ENCODE measurements at places on chromosomes 4 and X.

GRCh38 chr4:172207258-172207657, 394.1 kb downstream of the GALNTL6 start:
- DNase-seq, result no peak

- DNase-seq, result peak; percentile 84
These were observed at the start of gene PAQR3 for GRCh38 chr4:78938868-78939666. TSS of gene PAQR3 (minus strand) at chr4:78939438. CDS start at chr4:78939224, 214 bp downstream.

DNA sequence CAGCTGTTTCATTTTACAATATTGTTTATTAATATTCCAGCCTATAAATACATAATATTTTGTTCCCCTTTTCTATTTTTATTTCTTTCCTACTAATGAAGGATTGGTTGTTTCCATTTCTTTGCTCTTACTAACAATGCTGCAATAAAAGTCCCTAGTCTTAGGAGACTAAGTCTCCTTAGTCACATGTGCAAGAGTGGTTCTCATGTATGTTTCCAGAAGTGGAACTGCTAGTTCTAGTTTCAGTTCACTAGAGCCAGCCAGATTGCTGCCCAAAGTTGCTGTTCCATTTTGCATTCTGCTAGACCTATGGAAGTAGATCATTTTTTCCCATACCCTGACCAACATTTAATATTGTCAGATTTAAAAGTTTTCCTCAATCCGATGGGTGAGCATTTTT, 44.3 kb downstream of the CNGA1 start:
- DNase-seq, result no peak

DNA sequence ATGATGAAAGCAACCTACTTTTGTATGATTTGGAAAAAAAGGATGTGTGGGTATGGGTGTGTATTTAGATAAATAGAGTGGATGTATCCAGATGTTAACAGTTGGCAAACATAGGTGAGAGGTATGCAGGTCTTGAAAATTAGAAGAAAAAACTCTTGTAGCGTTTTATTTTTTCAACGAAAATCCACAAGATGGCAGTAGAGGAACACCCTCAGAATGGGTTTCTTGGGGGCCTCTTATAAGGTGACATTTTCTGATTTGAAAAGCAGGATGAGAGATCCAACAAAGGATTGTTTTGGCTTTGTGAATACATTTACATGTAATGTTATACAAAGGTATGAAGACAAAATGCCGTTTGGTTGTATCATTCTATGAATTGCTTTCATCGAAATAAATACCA, 68.3 kb downstream of the FMR1NB start:
- no peak for DNase-seq

- peak; percentile 13 for DNase-seq
These were observed 4.0 kb upstream of the PCDH7 start for GRCh38 chr4:30716158-30716557.

DNA sequence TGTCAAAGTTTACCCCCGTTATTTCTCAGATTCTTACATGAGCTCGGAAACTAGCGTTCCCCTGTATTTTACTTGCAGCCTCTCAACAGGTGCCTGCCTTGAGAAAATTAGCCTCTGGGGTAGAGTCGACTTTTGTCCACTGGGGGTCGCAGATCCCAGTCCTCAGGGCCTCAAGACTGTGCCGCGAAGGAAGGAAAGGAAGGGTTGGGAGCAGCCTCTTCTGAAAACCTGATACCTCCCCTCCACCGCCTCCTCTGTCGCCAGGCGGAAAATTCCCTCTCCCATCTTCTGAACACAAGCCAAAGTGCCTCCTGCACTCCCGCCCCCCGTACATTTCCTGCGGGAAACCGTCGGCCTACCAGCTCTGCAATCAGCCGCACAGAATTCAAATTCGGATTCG, 44.4 kb upstream of the TMSB15B start:
- peak; percentile 58 for DNase-seq

- DNase-seq, result no peak
These were observed 353.3 kb downstream of the OPHN1 start for GRCh38 chrX:68079961-68080360.

- no peak for DNase-seq
These were observed 1.0 kb upstream of the GRPEL1 start for GRCh38 chr4:7068883-7069282.

DNA sequence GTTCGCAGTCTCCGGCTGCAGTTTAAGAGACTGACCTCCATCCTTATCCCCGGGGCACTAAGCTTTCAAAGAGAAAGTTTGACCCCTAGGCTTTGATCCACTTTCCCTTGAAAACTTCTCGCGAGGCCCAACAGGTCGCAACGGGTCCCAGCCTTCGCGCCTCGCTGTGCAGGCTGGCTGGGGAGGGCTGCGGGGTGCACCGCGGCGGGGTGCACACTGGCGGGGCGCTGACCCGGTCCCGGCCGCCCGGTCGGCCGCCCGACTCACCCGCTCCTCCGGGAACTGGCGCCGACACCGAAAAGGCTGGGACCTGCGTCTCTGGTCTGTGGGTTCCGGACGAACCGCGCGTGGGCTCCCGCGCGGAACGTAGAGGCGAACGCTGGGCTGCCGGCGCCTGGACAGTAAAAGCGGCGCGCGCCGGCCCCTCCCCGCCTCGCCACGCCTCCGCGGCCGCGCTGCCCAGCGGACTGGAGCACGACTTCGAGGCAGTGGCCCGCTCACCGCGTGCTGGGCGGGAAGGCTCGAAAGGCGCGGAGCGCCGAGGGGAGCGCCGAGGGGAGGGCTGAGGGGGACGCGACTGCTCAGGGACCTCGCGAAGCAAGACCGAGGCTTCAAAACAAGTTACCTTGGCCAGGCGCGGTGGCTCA, at the start of gene TAF7L:
TSS of gene TAF7L (minus strand) at position 378 of the 647 bp plus-strand sequence. CDS start 3,791 bp downstream, outside the sequence.
- DNase-seq, result no peak

DNA sequence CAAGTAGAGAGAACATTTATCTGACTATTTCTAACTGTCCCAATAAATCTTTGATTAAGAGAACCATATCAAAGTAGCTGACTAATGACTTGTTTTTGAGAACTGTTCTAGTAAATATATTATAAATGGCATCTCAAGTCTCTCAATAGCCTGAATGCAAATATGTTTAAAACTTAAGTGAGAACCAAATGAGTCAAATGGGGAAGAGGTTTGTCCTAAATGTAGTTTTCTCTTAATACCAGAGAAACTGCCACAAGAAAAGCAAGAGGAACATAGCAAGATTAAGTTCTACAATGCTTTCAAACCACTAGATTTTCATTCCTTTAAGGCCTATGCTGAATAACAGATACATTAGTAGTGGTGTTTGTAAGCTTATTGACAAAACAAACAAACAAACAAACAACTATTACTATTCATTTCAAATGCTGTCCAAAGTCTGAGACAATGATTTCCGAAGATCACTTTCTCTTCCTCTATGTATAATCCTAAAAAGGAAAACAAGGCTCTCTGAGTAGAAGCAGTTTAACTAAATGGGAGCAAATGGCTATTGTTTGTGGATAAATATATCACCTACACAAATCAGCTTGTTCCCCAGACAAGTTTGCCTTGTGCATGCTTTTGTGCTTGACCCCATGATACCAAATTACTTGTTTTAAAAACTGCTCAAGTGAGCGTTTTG, 408.4 kb upstream of the EMCN start:
- no peak for DNase-seq

DNA sequence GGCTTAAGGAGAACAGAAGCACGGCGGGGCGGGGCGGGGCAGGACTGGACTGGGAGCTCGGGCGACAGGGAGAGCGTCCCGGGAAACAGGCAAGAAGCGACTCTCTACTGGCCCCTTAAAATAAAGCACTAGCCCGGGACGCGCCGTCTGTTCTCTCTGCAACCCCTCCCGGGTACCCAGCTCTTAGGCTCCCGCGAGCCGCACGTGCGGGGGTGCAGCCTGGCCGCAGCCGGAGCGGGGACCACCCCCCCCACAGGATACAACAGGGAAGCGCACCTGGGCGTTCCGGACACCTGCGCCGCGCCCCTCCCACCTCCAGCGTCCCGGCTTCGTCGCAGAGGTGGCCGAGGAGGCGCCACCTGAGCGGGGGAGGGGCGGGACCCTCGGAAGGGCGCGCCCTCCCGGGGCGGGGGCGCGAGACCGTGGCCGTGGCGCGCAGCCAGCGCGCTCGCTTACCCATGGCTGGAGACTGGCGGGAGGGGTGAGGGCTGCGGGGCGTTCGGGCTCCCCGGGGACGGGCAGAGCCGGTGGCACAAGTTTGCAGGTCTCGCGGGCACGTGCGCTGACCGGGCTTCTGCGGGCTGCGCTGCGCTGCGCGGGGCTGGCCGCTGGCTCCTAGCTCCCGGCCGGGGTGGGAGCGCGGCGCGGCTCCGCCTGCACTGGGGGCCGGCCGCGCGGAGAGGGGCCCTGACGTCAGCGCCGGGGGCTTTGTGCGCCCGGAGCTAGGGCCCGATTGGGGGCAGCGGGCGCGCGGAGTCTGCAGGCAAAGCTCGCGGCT, 91.5 kb downstream of the GEMIN8 start:
- DNase-seq, result peak; percentile 40

- no peak for DNase-seq
These were observed 7.6 kb upstream of the SOWAHB start for GRCh38 chr4:76905521-76905920.

GRCh38 chr4:31272331-31273061, 552.3 kb downstream of the PCDH7 start:
- no peak for DNase-seq

GRCh38 chr4:85650908-85651307, 176.0 kb downstream of the ARHGAP24 start:
- no peak for DNase-seq

- no peak for DNase-seq
These were observed 276.8 kb downstream of the SPOCK3 start for GRCh38 chr4:166957451-166957850.

GRCh38 chr4:26217961-26218676, 102.7 kb upstream of the RBPJ start:
- no peak for DNase-seq

DNA sequence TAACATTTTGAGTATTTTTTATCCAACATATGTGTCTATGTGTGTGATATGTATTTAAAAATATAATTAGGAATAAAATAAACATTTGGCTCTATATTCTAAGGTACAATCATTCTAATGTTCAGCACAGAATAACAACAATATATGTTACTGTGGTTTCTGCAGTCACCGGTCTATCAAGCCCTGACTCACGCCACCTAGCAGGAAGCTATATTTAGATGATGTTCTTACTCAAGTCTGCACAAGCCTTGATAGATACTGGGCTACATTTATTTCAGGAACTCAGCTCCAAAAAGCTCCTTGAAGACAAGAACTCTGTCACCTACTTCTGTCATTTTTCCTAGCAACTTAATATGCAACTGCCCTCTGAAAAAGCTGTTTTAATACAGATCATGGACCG, 152.0 kb upstream of the FTHL17 start:
- no peak for DNase-seq

DNA sequence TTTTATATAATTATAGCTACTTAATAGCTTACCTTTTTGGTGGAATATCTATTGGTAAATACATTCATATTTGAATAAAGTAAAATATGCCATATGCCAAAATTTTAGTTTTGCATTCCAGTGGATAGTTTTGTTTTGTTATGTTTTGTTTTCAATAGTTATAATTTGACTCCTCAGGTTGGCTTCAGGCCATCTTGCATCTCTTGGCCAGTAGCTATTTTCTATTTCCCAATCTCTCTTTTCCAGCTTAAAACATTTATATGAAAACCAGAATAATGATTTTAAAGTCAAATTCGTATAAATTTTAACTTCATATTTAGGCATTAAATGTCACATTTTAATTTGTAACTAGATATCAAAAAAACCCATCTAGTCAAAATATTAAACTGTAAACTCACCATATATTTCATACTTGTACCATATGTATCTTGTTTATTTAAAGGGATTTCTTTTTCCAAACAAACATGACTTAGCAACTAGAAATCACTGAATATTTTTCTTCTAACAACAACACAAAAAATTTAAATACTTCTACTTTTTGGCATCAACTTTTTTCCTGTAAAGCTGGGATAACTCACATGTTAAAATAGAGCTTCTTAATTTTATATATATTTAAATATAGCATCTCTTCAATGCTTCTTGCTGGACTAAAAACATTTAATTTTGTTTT, 1209.6 kb downstream of the PCDH7 start:
- DNase-seq, result no peak

DNA sequence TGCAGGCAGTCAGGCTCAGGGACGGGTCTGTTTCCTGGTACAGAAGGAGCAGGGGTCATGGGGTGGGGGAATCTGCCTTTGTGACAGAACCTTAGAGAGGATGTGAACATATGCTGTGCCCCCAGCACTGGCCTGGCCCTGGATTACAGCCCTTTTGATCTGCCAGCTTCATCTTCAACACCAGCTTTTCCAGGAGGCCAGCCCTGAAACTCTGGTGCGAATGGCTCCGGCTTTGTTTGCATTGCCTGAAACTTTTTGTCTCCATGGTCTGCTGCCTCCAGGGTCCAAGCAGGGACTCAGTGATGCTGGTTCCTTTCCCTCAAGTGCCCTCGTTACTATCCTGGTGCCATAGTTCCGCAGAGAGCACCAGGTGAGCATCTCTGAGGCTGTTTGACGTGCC, 2.1 kb downstream of the CNGA2 start:
- no peak for DNase-seq

DNA sequence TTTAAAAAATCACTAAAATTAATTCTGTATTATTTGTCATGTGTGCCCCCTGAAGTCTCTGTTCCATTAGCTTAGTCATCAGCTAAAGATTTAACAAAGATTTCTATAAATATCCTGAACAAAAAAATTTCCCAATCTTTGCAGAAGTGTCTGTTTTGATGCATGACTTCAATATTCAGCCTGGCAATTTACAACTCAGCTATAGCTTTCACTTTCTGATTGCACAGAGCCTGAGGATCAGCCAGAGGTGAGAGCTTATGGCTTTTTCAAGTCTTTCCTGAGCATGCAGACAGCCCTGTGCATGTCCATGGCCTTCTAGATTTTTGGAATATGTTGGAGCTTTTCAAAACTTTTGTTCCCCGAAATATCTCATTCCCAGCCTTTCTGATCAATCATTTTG, 420.1 kb downstream of the ZNF674 start:
- no peak for DNase-seq

All from COR-L47 (cell line).